ENCODE measurements at places on chromosomes 3 and 15.
A peak's percentile ranks its signal among the peaks of the same experiment; 100 is the strongest.

- no peak for DNase-seq
These were observed 175.7 kb upstream of the SEMA6D start for GRCh38 chr15:47541562-47541961.

DNA sequence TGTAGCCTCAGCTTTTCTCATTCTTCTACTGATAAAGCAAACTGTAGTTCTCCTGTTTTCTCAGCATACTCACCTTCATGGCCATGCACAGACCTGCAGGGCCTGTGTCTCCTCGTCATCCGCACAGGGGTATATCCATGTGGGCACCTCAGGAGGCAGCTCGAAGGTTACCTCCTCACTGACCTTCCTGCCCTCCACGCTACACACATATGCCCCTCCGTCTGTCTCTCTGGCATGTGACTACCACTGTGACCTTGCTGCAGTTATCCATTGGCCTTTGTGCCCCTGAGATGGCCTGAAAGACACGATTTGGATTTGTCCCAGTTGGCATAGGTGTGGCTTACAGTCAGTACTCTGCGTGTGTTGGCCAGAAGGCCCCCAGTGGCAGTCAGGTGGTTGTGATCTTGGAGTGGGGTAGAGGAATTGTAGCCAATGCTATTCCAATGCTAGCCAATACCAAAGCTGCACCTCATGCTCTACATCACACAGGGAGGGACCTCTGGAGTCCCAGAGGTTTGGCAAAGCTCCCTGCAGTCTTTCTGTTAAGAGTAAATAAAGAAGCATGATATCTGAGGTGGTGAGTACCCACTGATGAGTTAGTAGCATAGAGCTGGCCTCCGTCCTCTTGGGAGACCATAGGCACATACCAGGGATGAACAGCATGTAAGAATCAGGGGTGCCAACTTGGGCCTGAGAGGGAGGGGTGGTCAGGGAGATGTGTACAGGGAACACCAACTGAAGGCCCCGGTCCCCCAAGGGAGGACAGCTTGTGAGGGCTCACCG is 143.4 kb downstream of the EEFSEC start:
- DNase-seq: no peak

- no peak for DNase-seq
These were observed 17.7 kb downstream of the FEM1B start for GRCh38 chr15:68295014-68295805.

GRCh38 chr15:90819390-90819789 is 49.0 kb upstream of the FURIN start:
- no peak for DNase-seq

GRCh38 chr15:57337868-57338411 is 38.4 kb upstream of the CGNL1 start:
- DNase-seq: peak; percentile 37

DNA sequence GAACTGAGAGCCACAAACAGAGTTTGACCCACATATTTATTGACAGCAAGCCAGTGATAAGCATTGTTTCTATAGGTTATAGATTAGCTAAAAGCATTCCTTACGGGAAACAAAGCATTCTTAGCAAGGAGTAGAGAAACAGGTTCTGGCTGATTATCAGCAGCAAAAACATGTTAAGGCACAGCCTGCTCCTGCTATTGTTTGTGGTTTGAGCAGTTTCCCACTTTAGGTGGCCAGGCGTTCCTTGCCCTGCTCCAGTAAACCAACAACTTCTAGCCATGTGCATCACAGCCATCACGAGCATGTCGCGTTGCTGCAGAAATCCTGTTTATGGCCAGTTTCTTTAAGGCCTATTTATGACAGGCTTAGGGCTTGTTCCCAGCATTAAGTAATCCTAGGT is 44.7 kb upstream of the C2CD4B start:
- DNase-seq: no peak

DNA sequence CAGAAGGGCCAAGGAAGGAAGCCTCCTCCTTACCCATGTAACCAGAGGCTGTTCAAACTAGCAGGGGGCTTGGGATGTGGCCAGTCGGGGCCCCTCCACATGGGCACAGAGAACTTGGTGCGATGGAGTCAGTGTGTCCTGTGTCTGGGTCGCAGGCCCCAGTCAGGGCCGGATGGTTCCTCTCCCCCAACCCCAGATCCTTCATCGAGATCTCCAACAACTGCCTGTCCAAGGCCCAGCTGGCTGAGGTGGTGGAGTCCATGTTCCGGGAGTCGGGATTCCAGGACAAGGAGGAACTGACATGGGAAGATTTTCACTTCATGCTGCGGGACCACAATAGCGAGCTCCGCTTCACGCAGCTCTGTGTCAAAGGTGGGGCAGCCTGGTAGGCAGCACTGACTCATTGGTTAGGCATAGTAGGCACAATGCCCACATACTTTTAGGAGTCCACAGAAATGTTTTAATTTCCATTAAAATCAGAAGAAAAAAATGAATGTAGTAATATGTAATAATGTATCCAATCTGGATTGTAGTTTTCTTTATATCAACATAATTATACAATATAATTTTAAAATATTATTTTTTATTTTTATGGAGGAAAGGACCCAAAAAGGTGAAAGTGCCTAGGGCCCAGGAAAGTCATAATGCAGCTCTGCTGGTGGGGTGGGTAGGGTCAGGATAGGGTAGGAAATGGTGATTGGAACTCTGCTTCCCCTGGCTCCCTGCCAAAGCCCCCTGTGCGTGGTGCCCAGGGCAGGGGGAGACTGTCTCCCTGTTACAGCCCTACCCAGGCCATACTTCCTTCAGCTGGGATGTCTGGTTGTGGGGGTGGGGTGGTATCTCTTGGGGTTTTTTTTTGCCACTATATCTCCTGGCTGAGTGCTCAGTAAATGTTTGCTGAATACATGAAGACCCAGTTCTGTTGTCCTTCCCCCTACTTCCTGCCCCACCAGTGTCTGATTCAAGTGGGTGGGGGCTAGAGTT is 18.6 kb downstream of the DUOX1 start:
- DNase-seq: peak; percentile 14

DNA sequence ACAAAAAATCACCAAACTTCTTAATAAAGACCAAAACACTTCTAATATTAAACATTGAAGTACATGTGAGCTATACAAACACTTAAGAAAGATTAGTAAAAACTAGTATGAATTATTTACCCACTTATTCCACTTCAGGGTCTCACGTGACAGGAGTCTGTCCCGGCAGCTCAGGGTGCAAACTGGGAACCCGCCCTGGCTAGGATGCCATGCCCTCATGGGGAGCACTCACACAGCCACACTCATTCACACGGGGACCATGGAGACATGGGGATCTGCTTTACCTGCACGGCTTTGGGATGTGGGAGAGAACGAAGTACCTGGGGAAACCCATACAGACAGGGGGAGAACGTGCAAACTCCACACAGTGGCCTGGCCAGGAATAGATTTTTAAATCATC is 179.3 kb upstream of the UBE3A start:
- DNase-seq: no peak

- no peak for DNase-seq
These were observed 19.2 kb downstream of the DENND4A start for GRCh38 chr15:65772930-65773329.

DNA sequence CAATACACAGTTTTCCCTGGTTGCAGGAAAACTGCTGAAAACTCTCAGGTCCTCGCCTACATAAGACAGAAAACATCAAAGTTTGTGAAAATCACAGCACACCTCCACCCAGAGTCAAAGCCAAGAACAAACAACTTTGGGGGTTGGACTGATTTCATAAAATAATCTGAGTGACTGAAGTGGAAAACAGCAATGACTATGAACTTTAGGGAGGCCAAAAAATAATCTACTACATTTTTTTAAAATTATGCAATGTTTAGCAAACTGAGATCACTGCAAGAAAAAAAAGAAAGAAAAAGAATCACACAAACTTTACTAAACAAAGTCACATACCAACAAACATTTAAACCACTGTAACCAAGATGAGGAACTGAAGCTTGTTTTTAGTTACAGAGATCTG is 15.9 kb upstream of the FOXP1 start:
- DNase-seq: no peak

DNA sequence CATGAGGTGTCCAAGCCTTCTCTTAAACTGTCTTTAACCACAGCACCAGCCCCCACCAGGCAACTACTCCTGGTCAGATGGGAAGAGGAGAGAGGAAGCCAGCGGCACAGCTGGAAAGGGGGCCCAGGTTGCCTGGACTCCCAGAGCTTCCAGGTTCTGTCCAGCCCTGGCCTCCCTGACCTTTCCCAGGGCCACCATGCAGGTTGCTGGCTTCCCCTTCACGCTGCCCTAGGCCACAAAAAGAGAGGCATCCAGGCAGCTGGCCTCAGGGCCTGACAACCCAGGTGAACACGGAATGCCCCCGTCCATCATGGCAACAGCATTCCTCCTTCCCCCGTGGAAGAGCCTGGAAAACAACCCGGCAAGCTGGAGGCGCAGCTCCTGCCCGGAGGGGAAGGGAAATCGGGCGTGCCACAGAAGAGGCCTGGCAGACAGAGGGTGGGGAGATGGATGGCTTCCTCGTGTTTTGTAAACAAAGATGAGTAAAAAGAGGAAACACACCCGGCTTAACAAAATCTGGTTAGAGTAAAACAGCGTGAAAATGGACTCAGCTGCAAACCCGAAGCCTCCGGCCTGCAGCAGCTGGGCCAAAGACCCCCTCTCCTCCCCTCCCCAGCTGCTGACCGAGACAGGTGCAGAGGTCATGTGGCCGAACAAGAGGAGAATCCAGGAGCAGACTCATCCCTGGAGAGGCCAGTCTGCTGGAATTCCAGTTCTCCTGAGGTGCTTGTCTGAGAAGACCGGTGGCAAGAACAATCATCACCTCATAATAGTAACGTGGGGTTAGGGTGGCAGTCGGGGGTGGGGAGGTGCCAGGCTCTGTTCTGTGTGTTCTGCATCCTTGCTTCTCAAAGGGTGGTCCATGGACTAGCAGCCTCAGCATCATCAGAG is 15.5 kb downstream of the BMF start:
- no peak for DNase-seq

DNA sequence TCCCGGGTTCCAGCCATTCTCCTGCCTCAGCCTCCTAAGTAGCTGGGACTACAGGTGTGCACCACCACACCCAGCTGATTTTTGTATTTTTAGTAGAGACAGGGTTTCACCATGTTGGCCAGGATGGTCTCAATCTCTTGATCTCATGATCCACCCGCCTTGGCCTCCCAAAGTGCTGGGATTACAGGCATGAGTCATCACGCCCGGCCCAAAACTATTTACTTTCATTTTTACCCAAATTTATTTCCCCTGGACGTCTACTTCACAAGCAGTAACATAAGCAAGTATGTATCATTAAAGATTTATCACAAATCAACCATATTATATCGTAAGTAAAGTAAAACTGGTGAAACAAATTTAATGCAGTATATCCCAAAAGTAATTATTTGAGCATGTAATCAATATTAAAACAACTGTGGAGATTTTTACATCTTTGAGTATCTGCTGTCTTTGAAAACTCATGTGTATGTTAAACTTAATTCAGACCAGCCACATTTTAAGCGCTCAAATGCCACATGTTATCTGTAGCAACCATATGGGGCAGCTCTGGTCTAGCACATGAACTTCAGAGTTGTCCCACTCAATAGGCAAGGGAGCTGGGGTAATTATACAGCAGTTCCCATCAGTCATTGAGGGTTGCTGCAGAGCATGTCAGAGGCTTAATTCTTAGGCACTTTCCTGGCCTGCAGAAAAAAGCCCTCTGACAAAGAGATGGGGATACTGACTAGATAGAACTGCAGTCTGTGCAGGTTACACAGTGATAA is 185.7 kb upstream of the CTDSPL start:
- no peak for DNase-seq

GRCh38 chr15:83928392-83928734 is 274.4 kb downstream of the ADAMTSL3 start:
- no peak for DNase-seq

DNA sequence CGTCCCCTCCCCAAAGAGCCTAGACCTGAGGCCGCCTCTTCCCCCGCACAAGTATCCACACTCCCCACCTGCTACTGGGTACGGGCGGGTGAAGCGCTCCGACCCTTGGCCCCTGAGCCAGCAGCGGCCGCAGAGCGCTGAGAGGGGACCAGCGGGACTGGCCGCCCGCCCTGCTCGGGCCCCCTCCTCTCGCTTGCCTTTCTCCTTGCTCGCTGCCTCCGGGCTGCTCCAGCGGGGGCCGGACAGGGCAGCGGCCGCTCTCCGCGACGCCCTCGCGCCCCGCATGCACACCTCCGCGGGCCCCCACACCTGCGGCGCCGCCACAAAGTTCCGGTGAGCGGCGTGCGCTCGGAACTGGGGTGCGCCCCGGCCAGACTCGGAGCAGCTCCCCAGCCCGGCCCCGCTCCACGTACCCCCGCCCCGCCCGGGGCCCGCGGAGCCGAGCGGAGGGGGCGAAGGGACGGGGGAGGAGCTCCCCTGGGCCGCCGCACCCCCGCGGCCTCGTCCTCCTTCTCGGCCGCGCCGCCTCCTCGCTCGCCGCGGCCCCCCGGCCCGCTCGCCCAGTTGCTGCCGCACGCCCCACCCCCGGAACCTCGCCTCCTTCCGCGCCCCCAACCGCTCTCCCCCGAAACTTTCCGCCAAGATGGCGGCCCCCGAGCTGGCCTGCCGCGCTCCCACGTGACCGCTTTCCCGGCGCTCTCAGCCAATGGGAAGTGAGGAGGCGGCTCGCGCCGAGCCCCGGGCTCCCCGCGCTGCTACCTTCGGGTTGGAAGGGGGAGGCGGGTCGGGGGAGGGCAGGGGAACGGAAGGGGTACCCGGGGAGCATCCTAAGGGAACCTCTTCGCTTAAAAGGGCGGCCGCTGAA is 704 bp downstream of the DLG1 start:
- DNase-seq: peak; percentile 88

DNA sequence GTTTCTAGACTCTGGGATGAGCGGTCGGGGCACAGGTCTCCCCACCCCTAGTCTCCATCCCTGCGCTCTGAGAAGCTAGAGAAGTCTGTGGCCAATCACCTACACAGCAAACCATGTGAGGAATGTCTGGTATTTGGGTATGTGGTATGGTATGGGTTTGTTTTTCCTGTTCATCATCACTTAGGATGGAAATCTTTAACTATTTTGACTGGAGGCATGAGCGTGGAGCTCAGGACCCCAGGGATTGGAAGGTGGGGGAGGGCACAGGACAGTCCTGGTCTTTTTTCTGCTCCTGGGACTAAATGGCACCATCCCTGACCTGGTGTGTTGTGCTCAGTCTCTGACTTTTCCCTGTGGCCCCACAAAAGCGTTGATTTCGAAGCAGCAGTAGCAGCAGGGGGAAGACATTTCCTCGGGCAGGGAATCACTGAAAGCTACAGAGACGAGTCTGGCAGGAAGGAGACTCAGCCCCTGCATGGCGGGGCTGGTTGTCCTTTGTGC is 191.7 kb upstream of the TPM1 start:
- DNase-seq: peak; percentile 99

DNA sequence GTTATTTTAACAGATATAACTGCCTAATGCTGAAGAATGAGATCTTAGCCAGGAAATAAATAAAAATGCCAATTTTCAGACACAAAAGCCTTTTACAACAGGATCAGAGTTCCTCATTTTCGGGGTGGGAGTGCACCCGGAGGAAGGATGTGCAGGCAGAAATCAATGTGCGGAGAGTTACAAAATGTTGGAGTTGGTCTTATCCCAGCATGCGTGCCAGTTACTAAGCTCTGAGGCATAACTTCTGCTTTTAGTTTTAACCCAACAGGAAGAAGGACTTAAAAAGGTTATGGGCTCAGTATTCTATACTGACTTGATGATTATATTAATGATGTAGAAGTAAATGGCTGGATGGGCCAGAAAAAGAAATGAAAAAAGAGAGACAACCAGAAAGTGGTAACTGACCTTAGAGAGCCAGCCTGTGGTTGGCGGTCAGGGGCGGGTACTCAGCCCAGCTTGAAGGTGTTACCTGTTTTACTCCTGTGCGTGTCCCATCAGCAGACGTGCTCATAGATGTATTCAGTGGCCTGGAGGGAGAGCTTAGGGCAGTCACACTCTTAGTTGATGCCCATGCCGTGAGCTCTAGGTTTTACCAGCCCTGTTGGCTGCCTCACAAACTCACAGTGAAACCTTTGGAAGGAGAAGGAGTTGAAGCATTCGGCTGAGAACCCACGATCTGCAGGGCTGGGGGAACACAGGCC is 164.7 kb downstream of the SV2B start:
- no peak for DNase-seq

Measured in fibroblast of skin of back (primary cell).